Stimulated activated naive B cell treated with anti-CD40 and anti-IgM and Interleukin-4, amounts not matched to agents 10 μg/mL and 1 μg/mL and 100 μg/mL, for 72 hours (primary cell): ENCODE measurements at places on chromosomes 3 and 15.
A peak's percentile ranks its signal among the peaks of the same experiment; 100 is the strongest.

DNA sequence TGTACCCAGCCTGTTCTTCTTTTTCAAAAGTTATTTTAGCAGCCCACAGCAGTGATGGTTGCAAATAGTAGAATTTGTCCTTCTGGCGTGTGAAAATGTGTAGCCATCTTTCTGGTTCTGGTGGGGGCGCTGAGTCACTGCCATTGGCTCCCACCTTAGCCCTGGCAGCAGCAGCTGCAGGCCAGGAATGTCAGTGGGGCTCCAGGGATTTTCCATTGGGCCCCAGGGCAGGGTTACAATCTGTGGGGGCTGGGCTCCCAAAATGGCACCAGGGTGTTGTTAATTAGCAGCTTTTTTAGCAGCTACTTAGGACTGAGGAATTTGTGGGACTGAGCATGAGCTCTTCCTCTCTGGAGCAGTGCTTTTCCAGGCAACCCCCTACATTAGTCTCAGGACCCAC lies 38.9 kb downstream of the TOPAZ1 start:
- DNase-seq, result no peak

GRCh38 chr3:117692416-117692995 lies 982.9 kb downstream of the TUSC7 start:
- DNase-seq, result no peak

- DNase-seq, result no peak
Measured at GRCh38 chr15:99478977-99479376, 86.8 kb upstream of the MEF2A start.

DNA sequence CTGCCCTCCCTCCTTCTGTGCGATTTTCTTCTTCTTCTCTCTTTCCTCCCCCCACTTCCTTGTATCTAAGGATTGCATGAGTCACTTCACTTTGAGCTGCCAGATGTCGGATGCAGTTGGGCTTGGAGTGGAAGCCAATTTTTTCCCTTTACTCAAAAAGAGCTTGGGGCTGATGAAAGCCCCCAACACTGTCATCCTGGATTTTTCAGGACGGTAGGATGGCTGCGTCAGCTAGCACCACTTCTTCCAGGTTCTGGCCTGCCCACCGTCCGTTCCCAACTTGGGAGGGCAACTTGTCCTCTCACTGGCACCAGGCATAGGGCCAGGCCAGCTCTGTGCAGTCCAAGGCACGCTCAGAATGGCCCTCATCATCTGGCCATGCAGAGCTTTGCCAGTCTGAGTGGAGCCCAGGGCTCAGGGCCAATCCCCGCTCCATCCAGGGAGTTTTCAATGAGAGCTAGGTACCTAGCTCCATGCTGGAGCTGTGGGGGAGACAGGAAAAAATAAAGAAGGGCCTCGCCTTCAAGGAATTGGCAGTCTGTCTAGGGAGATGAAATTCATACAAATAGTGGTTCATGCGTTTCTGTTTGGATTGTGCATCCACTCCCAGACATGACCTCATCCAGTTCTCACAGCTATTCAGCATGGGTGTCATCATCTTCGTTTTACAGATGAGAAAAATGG lies 47.7 kb upstream of the INSYN1 start:
- no peak for DNase-seq

DNA sequence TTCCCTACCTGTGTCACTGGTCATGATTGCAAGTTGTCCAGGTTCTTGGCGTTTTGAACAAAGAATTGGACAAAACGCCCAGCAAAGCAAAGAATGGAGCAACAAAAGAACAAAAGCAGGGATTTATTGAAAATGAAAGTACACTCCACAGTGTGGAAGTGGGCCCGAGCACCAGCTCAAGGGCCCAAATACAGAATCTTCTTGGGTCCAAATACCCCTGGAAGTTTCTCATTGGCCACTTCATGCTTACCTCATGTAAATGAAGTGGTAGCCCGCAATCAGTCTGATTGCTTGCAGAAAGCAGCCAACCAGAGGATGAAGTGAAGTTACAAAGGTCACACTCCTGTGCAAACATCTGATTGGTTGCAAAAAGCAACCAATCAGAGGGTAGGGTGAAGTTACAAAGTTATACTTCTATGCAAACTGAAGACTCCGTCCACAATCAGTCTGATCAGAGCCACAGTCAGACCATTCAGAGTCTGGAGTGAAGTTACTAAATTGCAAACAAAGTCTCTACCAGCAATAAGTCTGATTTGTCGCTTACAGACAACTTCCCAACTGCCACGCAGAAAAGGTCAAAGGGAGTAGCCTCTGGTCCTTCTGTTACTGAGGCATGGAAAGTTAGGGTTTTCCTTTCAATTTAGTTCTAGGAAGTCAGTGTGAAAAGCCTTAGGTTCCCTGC lies 8.3 kb upstream of the TM4SF1 start:
- no peak for DNase-seq

DNA sequence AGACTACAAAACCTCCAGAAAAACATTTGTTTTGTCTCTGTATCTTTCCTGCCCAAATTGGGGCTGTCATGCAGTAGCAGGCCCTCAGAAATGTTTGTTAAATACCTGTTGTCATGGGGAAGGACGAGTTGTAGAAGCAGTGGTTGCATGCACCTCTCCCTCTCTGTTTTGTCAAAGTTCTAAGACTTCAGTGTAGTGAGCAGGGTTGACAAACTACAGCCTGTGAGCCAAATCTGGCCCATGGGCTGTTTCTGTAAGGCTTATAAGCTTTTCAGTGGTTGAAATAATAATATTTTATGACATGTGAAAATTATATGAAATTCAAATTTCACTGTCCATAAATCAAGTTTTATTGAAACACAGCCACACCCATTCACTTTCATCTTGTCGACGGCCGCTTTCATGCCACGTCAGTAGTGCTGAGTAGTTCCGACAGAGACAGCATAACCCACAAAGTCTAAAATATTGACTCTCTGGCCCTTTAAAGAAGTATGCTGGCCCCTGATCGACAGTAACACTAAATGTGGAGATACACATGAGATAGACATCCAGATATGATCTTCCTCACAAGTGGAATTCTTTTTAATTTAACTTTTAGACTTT lies 102.9 kb downstream of the PDZRN3 start:
- DNase-seq, result no peak

- DNase-seq, result peak; percentile 27
Measured at GRCh38 chr15:80778964-80779657, at the start of gene CEMIP. CEMIP (plus strand) TSS chr15:80779370; CDS start chr15:80873880, 94,510 bp downstream.

- no peak for DNase-seq
Measured at GRCh38 chr3:64451283-64452012, 226.2 kb upstream of the PRICKLE2 start.

- no peak for DNase-seq
Measured at GRCh38 chr3:118304557-118304956, 730.1 kb downstream of the IGSF11 start.

DNA sequence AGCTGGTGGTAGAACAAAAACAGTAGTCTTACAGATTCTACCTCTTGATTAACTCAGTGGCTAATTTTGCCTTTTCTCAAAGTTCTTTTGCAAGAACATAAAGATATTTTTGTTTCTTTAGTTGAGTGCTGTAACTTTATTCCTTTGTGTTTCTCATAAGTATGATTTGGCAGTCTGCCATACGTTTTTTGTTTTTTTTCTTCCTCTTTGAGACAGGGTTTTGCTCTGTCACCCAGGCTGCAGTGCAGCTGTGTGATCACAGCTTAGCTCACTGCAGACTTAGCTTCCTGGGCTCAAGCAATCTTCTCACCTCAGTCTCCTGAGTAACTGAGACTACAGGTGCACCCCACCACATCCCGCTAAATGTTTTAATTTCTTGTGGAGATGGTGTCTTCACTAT lies 22.4 kb downstream of the B3GNT5 start:
- no peak for DNase-seq

DNA sequence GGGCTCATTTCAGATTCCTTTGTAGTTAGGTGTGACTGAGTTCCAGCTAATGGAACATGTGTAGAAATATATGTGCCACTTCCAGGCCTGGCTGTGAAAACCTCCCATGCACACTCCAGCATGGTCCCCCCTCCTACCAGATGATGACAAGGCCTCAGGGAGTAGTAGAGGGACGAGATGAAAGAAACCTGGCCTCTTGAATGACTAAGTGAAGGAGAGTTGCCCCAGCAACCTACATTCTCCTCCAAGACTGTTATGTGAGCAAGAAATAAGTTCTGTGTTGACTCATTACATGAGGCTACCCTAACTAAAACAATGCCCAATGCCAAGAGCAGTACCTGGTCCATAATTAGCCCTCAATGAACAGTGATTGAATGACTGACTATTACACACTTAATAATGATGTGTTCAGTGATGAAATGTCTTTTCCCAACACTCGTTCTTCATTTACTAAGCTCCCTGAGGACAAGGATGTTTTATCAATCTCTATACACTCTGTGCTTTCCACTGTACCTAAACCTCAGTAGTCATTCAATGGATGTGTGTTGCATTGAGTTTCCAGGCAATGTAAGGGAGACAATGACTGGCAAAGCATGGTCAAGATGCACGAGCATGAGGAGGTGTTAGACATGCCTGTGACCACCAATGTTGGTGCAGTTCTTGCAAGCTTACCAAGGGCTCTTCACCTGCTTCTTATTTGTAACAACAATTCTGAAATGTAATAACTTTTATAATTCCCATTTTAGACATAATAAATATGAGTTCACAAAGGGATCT lies 62.0 kb upstream of the BCL6 start:
- no peak for DNase-seq
